Fibroblast of mammary gland (primary cell): ENCODE measurements at places on chromosomes 5 and 9.
A peak's percentile ranks its signal among the peaks of the same experiment; 100 is the strongest.

DNA sequence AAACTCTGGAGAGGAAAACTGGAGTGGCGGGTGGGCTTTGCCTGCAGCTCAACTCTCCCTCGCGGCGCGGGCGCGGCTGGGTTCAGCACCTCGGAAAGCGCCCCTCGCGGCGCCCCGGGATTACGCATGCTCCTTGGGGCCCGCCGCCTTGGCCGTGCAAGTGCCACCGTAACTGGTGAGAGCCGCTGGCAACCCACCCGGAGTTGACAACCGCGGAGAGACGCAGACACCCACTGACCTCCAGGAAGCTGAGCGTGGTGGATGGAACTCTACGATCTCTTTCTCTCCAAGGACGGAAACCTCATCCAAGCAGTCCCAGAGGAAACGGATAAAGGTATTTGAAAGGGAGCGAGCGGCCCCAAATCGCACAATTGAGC, 194 bp upstream of the RXFP3 start:
- DNase-seq: peak; percentile 47

- no peak for DNase-seq
Measured at GRCh38 chr5:33848554-33848953, 43.2 kb downstream of the ADAMTS12 start.

GRCh38 chr5:172302047-172302710, 18.6 kb upstream of the UBTD2 start:
- no peak for DNase-seq

- peak; percentile 21 for DNase-seq
Measured at GRCh38 chr9:111179577-111179976, 141.3 kb upstream of the LPAR1 start.

GRCh38 chr9:104635456-104635855, 17.5 kb upstream of the OR13C9 start:
- peak; percentile 17 for DNase-seq

- DNase-seq: no peak
Measured at GRCh38 chr5:178068293-178068692, 45.0 kb upstream of the N4BP3 start.

DNA sequence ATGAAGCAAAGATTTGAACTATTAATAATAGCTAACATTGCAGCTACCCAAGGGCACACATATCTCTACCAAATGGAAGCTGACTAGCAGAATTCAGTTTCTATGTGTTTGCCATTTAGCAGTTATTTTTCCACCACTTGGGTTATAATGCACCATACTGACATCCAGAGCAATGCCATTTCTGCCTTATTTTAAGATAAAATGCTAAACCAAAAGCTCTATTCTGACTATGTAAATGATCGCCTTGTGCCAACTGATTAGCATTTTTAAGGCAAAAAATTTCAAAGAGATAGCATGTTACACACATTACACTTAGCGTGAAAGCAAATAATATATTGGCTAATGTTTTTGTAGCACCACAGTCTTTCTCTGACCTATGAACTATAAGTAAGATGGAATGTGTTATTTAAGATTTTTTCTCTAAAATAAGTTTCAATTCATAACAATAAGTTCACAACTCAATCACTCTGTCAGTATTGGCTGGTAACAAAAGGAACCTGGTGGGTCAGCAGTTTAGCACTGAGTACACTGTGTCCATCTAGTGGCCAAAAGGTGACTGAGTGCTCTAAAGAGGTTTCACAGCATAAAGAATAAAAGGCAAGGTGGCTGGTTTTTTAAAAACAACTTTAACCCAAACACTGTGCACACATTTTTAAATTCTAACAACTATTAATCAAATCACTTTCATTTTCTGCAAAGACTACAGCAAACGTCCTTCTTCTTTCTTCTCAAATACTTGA, 443.5 kb downstream of the PDE4D start:
- peak; percentile 17 for DNase-seq

DNA sequence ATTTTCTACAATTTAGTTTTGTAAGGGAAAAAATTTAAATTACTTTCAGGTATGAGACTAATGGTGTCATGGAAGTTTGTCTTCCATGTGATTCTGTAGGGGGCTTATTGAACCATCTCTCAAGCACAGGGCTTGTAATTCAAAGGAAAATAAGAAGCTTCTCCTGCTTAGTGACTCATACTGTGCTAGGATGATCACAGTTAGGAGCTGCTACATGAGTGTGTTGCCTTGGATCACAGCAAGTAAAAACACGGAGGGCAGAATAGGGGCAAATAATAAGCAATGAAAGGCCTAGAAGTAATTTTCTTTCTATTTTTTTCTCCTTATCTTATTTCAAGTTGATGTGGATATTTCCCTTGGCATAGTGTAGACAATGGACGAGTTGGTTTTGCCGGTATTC, 28.9 kb downstream of the TMEM167A start:
- peak; percentile 27 for DNase-seq

DNA sequence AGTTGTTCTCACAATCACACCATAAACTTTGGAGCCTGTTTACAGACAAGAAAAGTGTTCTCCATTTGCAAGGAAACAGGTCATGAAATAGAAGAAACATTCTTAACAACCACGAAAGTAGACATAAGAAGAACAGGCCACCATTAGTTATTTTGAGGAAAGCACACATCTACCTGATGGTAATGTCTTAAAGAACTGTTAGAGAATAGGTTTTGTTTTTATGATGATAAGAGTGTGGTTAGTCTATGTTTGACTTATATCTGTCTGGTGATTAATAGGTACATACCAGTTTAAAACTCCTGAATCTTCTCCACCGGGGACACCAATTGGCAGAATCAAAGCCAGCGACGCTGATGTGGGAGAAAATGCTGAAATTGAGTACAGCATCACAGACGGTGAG, 108.3 kb downstream of the CDH6 start:
- DNase-seq: no peak
